CD4-positive, alpha-beta T cell treated with Interleukin-17A for 1 hour (primary cell): ENCODE measurements at places on chromosomes 7 and 10.

- DNase-seq = no peak
Measured at GRCh38 chr7:18573410-18574234, 78.1 kb downstream of the HDAC9 start.

- no peak for DNase-seq
Measured at GRCh38 chr7:73870041-73870492, 9.1 kb downstream of the TMEM270 start.

GRCh38 chr7:144776447-144776846, 59.4 kb downstream of the TPK1 start:
- no peak for DNase-seq

GRCh38 chr10:132685101-132685891, 100.7 kb downstream of the NKX6-2 start:
- DNase-seq = no peak

GRCh38 chr7:74290553-74290950, 1.3 kb downstream of the CLIP2 start:
- no peak for DNase-seq

- no peak for DNase-seq
Measured at GRCh38 chr7:2034291-2035201, 198.2 kb downstream of the MAD1L1 start.

DNA sequence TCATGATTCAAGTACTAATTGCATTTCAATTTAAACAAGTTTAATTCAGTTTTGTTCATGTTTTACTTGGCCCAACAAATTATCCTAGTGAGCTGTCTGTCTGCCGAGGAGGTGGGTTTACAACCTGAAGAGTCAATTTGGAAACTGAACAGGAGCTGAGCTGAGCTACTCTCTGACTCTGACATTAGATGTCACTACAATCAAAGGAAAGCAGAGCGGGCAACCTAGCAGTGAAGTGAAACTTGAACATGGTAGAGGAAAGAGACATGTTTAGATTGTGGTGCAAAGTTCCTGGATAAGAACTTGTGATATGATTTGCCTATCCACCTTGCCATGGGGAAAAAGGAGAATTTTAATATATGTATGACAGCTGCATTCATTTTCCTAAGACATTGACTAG, 9.6 kb upstream of the AGR3 start:
- peak; percentile 50 for DNase-seq

GRCh38 chr7:44646921-44647636, 40.7 kb downstream of the OGDH start:
- DNase-seq = no peak

- no peak for DNase-seq
Measured at GRCh38 chr7:66696774-66697191, 43.8 kb upstream of the RABGEF1 start.

GRCh38 chr10:92187101-92187500, 103.8 kb downstream of the CPEB3 start:
- DNase-seq = no peak

DNA sequence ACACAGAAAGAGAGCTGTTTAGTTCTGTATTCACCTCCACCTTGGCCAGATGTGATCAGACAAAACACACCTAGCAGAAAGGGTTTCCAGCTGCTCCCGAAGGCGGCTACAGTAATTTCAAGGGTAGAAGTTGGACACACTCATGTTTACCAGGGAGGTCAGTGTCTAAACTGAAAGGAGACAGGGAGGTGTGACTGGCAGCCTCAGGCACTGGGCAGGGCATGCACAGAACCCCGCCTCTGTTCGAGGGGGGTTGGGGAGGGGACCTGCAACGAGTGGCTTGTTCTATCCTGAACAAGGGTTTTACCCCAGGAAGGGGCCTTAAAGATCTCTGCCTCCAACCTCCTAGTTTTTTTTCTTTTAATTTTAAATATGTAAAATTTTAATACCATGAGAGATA, 49.6 kb downstream of the BPGM start:
- no peak for DNase-seq
